Suppressor macrophage treated with lipopolysaccharide for 1 hour (primary cell): ENCODE measurements at places on chromosomes 7 and 10.

- DNase-seq, result peak; percentile 56
Observed at GRCh38 chr10:80202934-80203834, 2.2 kb downstream of the ANXA11 start.

- DNase-seq, result no peak
Observed at GRCh38 chr10:14285941-14286560, 44.7 kb downstream of the FRMD4A start.

GRCh38 chr7:104758504-104758903 is 255.5 kb upstream of the KMT2E start:
- no peak for DNase-seq

DNA sequence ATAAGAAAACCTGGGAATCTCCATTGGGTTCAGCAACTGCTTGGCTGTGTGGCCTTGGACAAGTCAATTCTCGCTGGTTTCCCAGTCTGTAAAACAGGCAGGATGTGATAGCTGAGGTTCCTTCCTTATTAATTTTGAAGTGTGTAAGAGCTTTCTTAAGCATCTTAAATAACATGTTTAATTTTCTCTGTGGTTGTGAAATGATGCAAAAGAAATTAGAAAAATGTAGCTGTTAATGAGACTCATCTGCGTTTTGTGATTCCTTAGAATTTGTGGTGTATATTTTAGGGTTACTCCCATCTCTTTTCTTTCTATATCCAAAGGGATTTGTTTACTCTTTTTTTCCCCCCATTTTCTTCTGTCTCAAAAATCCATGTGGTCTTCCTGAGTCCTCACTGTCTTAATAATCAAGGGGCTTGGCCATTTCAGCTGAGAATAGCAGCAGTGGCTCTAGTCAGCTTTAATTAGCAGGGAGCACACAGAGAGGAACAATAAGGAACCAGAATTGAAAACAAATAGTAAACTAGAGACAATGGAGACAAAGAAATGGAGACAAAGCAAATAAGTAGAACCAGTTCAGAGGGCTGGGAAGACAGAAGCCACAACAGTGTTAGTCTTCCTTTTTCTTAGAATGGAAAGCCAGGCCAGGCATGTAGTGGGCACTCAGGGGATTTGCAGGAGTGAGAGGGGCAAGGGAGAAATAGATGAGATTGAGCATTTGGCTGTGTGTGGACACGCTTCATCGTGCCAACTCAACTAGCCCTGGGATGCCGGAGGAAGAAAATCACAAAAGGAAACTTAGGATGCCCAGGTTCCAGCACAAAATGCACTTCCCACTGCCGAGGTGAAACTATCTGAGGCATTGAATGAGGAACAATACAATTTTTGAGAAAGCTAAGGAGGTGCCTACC is 93.9 kb downstream of the CHN2 start:
- DNase-seq, result no peak

DNA sequence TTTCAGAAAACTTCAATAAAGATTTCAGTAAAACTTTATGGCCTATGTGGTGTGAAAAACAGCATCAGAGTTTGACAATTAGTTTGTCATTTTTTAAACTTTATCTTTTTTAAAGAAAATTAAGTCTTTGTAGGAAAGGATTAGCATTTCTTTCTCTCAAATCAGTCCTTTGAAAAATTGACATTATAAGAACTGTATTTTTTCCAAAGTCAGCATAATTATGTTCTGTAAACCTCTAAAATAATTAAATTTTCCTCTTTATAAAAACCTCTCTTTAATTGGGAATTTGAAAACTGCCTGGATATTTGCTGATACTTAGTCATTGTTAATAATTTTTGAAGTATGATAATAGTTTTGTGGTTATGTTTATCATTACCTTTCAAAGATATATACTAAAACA is 226.7 kb upstream of the KAT6B start:
- DNase-seq, result no peak

GRCh38 chr7:100675581-100676350 is 2.2 kb downstream of the GNB2 start:
- DNase-seq, result peak; percentile 85

- peak; percentile 59 for DNase-seq
Observed at GRCh38 chr7:23469150-23469960, 936 bp downstream of the IGF2BP3 start.

DNA sequence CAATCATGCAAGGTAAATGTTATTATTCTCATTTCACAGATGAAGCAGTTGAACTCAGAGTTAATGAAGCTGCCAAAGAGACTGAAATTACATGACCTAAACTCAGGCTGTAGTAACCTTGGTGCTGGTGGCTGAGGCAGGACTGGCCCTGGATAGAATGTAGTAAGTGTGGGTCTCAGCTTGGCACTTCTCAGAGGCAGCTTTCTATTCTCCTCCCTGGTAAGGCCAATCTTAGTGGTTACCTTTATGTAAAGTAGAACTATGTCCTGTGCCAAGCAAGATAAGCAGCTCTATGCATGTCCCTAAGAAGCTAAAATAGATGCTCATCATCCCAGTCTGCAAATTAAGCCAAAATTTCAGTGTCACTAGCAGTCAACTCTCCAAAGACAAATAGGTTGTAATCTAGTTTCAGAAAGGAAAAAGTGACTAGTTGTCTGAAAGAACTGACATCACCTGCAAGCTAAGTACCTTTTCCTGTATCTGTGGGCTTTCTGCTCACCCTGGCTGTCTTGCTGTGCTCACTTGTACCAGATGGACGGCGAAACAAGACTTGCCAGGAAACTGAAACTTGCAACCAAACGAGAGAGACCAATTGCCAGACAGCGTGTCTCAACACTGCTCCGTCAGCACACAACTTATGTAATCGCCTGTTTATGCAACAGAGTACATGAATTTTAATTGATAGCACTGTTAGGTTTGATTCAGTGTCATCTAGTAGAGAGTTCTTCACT is 43.7 kb downstream of the CH25H start:
- DNase-seq, result peak; percentile 88

- DNase-seq, result peak; percentile 78
Observed at GRCh38 chr7:30464231-30464671, 14.3 kb downstream of the NOD1 start.

- DNase-seq, result no peak
Observed at GRCh38 chr10:74900297-74900696, 73.9 kb downstream of the KAT6B start.

GRCh38 chr10:22606164-22606614 is 108.2 kb downstream of the PIP4K2A start:
- peak; percentile 81 for DNase-seq
